ENCODE measurements at places on chromosomes 13 and 19.

DNA sequence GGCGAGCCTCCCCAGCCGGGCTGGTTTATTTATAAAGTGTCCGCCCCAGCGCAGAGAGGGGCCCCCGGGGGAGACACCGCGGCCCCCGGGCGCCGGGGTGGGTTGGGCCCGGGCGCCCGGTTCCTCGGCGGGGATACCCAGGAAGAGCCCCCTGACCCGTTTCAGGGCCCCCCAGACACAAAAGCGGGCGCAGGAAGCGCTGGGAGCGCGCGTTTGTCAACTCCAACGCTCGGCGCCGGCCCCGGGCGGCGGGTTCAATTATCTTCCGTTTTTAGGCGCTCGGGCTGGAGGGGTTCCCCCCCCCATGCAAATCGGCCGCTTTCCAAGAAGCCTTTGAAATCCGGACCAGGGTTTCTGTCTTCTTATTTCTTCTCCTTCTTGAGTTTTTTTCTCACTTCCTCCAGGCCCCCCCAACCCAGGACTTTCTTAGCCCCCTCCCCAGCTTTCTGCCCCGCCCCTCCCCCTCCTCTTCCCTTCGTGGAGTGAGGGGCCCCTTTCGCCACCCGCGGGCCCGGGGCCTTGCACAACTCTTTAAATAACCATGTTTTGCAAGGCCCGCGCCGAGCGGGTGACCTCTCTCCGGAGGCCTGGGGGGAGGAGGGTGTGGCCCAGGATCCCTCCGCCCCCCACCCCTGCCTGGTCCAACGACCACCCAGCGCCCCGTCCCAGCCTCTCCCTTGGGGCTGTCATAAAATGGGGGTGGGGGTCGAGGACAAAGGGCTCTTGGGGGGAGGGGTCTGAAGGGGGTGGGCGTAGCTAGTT lies 935 bp downstream of the ARID3A start:
- DNase-seq, result peak; percentile 71

DNA sequence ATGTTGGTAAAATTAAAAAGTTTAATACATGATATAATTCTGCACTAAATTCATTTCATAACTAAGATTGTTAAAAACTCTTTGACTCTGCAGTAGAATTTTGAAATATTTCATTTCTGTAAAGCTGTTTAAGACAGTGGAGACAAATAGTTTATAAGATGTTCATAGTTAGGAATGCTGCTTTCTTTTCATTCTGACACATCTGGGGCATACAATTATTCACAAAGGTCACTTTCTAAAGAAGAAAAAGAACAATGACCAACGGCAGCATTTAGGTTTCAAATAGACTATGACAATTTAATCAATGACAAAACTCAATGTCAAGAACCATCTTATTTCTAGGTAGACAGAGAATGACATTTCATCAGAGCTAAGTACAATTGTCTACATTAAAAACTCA lies 1422.1 kb downstream of the PCDH9 start:
- DNase-seq, result no peak

DNA sequence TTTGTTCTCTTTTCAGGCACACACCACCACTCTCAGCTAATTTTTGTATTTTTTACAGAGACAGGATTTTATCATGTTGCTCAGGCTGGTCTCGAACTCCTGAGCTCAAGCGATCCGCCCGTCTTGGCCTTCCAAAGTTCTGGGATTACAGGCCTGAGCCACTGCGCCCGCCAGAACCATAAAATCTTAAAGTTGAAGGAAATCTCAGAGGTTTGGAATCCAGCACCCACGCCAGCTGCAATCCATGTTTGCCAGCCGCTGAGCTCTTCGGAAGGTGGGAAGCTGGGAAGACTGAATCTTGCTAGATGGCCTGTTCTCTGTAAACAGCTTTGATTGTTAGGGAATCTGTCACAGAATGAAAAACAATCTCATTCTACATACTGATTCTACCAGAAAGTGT lies 38.5 kb downstream of the SPATA13 start:
- DNase-seq, result no peak

DNA sequence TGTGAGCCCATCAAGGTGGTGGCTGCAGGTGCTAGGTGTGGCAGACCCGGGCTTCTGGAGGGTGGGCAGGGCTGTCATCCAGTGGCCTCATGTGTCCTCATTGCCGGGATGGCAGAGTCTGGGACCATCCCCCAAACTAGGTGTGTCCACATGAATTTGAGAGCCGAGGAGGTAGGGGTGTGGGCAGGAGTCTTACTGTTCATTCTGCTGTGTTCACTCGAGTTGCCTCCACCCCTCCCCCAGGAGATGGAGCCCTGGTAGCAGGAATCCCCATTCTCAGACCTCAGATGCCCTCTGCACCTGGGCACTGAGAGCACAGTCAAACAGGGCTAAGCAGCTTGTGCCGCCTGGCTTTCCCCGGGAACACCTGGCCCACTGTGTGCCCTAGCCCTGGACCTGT lies 22.4 kb downstream of the NAXD start:
- no peak for DNase-seq

GRCh38 chr13:62309904-62310303 lies 894.3 kb upstream of the PCDH20 start:
- no peak for DNase-seq

DNA sequence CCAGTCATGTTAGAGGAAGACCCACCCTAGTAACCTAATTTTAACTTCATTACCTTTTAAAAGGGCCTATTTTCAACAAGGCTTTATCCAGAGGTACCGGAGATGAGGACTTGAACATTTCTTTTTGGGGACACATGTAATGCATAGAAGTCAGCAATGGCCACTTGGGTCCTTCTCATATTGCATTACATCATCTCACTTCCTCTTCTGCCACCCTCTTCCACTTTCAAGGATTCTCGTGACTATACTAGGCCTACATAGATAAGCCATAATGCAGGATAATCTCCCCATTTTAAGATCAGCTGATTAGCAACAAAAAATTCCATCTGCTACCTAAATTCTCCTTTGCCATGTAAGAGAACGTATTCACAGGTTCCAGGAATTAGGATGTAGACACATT lies 557.2 kb downstream of the KCTD12 start:
- no peak for DNase-seq

GRCh38 chr13:106911627-106912026 lies 343.7 kb upstream of the ARGLU1 start:
- DNase-seq, result no peak

GRCh38 chr19:32876919-32877285 lies 7.3 kb upstream of the SLC7A9 start:
- no peak for DNase-seq

DNA sequence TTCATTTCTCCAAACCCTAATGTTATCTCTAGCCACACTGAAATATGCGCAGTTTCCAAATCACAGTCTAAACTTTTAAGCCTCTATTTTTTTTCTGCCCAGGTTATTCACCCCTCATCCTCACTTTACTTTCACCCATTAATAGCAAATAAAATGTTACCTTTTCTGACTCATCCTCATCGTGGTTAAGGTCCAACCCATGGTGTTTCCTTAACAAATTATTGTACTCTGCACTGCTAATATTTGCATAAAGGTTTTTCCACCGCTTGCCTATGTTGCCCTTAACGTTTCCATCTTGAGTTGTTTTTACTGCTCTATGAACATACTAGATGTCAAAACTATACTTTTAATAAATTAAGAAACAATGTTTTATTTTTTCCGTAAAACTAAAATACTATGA lies 780.9 kb upstream of the KLHL1 start:
- DNase-seq, result no peak

DNA sequence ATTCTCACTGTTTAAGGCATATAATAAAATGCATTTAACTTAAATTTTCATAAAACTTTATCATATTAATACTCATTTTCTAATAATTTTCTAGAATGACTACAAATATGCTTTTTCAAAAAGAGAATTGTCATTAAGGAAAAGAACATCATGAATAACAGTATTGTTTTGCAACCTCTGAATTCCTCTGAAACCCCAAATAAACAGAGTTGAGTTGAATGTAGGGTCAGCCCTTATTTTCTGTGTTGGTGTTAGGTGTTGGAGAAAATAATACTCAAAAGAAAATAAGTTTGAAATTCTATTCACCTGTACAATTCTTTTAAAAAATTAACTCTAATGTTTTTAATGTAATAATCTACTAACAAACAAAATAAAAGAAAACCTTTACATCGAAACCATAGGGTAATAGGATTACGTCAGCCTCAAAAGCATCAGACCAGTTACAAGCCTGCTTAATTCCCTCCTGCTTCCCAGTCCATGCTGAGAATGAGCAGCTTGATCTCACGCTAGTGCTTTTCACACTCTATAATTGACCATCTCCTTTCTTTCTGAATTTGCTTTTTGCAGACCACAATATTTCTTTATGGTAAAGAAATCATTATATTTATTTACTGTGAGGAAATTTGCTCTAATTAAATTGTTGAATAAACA lies 160.9 kb downstream of the PCDH9 start:
- DNase-seq, result no peak

- no peak for DNase-seq
Observed at GRCh38 chr13:75458696-75459422, 23.1 kb downstream of the TBC1D4 start.

DNA sequence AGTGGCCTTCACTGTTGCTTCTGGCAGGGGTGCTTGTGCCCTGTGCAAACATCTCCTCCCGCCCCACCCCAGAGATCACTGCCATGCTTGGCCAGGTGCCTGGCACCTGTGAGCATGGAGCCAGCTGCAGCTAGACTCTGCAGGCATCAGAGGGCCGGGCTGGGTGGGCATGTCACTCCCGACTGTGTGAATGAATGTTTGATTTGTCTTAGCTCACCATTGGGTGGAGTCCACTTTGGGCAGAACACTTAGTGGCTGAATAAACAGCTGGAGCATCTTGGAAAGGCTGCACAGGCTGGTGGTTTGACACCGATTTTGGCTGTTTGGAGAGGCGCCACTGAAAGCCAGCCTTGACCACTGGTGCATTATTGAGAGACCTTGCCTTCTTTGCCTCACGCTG lies 267.3 kb downstream of the DLEU7 start:
- DNase-seq, result no peak

DNA sequence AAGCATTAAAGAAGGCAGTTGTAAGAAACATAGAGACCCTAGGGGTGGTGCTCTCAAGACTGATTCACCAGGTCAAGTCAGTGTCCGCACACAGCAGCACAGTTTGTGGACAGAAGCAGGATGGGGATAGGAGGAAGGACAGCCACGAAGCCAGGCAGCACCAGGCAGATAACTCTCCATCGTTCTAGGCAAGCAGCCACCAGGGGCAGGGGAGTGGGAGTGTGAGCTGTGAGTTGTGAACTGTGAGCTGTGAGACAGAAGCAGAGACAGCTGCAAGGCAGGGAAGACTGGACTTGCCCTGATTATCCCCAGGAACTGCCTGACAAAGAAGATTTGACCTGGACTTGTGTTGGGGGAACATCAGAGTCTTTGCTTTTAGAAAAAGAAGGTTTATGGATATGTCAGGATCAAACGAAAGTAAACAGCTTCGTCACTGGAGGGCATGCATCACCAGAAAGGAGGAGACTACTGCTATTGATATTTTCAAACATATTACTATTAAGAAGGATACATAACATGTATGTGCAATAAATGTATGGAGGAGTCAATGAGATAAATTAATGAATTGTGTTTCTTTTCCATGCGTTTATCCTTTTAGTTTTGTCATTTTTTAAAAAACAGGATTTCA lies 286.1 kb downstream of the IRS2 start:
- DNase-seq, result no peak

DNA sequence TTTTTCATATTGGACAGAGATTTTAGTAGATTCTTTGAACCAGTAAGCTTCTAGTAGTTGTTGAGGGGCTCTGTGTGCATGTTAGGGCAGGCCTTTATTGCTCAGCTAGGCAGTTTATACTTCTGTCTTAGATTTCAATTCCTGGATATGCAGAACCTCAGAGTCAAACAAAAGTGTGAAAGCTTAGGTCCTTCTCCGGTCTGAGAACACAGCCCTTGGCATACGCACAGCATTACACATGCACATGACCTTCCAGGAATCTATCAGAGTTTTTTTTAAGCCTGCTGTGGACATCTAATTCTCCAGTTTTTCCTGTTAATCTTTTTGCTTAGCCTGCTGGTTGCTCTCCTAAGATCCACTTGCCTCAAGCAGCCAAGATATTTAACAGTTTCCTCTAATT lies 77.9 kb upstream of the KL start:
- DNase-seq, result no peak

DNA sequence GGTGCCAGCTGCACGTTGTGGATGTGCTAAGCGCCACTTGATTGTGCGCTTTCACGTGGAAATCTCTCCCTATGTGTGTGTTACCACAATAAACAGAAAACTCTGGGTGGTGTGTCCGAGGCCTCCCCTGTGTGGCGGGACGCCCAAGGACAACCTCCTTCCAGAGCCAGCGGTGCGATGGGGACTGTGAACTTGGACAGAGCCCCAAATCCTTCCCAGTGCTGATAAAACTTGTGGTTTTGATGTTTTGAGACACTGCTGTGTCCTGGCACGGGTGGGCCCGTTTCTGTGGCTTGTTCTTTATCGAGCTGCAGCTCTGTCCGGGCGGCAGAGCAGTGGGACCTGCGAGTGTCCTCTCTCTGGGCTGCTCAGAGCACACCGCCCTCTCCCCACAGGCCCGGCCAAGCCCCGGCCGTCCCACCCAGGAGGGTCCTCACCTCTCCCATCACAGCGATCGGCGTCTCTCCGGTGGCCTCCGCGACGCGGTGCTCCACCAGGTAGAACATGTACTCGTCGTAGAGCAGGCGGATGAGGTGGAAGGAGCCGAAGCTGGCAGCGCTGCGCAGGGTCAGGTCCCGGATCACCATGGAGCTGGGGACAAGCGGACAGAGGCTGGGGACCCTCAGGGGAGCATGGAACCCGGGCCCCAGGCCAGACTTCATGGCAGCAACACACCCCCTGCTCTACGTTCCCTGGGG lies 18.8 kb upstream of the RANBP3 start:
- DNase-seq, result no peak

DNA sequence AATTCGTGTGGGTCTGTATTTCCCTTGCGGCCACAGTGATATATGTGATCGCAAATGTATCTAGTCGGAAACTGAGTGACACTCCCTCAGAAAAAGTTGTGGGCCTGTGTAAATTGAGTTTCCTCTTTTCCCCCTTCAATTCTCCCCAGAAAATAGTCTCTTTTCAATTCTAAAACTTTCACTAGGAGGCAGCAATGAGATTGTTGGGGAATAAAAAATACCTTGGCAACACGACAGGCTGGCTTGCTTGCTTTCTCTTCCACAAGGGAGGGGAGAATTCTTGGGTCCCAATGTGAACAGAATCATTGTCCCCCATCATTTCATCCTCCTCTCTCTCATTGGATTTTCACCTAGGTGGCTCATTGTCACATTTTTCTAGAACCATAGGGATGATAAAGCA lies 3.7 kb upstream of the SOX21 start:
- DNase-seq, result no peak

DNA sequence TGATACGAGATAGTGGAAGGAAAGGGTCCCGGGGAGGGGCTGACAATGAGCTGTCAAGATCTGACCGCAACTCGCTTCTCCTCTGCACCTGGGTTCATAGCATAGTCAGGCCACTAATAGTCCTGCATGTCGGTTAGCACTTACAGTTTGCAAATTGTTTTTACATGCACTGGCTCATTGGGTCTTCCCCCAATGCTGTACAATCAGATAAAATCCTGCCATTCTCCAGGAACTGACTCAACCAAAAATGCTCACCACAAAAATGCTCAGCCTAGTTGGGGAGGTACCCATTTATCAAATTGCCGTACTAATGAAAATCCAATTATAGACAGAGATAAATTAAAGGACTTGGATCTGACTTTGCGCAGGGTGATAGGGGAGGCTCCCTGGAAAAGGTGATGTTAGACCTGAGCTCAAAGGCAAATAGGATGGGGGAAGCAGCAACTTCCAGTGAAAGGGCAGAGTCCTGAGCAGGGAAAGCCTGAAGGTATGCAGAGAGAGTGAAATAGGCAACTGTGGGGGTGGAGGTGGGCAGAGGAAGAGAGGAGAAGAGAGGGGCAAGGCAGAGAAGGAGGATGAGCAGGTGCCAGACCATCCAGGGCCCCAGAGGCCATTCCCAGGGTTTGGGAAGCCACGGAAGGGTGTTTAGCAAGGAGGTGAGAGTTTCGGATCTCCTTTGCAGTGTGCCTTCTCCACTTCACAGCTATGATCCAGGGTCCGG lies 326.1 kb upstream of the TSHZ3 start:
- no peak for DNase-seq

All from activated naive CD8-positive, alpha-beta T cell treated with anti-CD3 and anti-CD28 coated beads, Interleukin-2, amount 10 ng/mL, durations not matched to agents 7 days and 5 days (primary cell).